ENCODE measurements at places on chromosomes 5 and 9. TPM values are rescaled to one million over a fixed set of nuclear protein-coding genes. Genes with fewer than 3 reads are reported as not detected.

Gene BARHL1
- total RNA-seq: not detected

Gene TPRN
- 20.5 TPM for total RNA-seq

- no peak for ATAC-seq
Measured at GRCh38 chr5:10620346-10620745, 56.5 kb downstream of the ANKRD33B start.

DNA sequence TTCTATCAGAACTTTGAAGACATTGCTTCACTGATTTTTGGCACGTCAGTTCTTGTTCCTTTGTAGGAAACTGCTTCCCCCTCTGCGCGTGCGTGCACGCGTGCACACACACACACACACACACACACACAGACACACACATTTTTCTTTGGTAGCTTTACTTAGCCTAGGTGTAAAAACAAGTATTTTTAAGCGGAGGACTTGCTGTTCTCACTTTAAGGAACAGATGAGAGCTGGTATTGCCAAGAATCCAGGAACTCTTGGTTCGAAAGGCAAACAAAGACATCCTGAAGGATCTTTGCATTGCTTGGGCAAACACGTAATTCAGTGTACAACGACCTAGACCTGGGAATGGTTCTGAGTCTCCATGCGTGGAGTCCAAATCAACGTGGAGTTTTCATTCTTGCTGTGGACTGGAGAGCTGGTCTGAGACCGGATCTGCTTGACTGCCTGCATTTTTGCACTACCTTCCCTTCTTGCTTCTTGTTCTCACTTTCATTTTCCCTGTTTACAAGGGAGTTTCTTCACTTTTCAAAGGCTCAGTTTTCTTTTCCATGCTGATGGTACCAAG is 8.2 kb downstream of the TMEM268 start:
- peak; percentile 61 for ATAC-seq

DNA sequence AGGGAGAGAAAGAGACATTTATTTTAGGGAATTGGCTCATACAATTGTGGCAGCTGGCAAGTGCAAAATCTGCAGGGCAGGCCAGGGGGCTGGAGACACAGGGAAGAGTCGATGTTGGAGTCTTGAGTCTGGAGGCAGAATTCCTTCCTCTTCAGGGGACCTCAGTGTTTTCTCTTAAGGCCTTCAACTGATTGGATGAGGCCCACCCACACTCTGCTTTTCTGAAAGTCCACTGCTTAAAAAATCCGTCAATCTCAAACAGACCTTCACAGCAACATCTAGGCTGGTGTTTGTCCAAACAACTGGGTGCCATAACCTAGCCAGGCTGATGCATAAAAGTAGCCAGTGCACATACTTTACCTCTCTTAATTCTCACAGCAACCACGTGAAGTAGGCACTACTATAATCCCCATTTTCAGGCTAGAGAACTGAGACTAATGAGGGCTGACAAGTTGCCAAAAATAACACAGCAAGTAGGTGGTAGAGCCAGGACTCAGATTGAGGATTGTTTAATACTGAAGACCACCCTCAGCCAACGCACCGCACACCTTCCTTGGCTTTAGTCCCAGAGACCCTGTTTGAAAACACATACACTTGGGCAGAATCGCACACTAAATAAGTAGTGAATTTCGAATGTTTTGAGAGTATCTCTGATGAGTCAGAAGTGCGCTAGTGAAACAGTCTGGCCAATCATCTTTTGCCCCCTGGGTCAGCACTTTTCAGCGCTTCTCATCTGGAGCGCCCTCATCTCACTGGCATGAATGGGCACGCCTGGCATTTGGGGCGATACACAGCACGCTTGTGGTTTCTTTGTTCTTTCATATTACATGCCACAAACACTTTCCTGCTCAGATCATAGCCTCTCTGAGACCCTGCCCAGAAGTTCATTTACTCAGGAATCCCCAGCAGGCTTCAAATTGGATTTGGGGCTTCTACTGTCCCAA is 591.4 kb downstream of the CCDC171 start:
- peak; percentile 88 for ATAC-seq

- peak; percentile 28 for ATAC-seq
Measured at GRCh38 chr5:117594166-117594565, 1019.5 kb upstream of the SEMA6A start.

DNA sequence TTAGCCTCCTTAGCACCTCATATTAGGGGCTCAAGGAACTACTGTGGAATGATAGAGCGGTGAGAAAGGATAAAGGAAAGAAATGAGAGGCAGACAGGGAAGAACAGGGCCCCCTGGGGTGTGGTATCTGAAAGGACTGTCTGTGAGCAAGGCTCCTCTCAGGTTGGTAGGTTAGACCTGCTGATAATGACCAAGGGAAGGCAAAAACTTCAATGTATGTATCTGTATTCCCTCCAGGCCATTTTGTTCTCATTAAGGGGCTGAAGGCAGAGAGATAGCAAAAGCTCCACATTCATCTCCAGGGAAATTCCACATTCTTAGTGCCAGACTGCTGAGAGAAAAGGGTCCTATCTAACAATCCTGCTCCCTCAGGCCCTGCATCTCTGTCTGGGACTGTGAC is 28.6 kb downstream of the TRIM32 start:
- no peak for ATAC-seq

- ATAC-seq: no peak
Measured at GRCh38 chr5:163642904-163643303, 137.5 kb downstream of the MAT2B start.

GRCh38 chr9:84932915-84933527 is 263.5 kb downstream of the NTRK2 start:
- peak; percentile 41 for ATAC-seq

DNA sequence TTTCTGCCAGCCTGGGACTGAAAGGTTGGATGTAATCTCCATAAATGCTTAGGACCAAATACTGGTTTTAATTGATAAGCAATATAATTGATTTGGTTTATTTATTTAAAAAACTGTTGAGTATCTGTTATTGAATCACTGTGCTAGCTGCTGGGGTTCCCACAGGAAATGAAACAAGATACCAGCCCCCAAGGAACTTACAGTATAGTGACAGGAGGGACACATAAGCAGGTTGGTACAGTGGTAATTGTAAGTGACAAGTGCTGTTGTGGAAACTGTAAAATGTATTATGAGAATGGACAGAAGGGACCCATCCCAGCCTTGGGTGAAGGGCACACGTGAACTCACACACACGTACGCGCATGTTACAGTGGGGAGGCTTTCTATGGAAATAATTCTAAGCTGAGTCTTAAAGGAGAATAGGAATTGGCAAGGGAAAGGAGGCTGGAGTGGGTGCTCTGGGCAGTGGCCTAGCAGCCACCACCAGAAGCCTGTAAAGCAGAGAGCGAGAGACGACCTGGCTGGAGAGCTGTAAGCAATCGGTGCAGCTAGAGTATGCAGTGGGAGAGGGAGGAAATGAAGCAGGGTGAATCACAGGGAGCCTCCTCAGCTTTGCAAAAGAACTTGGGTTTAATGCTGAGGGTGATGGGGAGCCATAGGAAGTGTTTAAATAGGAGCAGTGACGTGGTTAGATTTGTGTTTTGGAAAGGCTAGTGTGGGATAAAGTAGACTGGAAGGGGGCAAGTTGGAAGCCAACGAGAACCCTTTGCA is 39.3 kb downstream of the GLRA1 start:
- ATAC-seq: no peak

DNA sequence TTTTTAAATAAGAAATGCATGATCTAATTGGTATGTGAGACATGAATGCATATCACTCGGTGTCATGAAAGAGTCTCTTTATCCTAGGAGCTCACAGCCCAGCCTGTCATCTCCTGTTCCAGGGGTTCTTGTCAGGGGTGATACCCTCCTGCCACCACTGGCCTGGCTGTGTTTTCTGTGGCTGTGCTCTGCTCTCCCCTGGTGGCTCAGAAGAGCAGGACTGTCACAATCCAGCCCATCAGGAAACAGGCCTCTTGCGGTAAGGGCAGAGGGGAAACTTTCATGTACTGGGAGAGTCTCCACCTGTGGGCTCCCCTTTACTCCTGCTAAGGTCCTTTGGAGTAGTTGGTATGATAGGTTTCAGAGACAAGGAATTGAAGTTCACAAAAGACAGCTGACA is 240.2 kb upstream of the GLRA1 start:
- ATAC-seq: no peak

DNA sequence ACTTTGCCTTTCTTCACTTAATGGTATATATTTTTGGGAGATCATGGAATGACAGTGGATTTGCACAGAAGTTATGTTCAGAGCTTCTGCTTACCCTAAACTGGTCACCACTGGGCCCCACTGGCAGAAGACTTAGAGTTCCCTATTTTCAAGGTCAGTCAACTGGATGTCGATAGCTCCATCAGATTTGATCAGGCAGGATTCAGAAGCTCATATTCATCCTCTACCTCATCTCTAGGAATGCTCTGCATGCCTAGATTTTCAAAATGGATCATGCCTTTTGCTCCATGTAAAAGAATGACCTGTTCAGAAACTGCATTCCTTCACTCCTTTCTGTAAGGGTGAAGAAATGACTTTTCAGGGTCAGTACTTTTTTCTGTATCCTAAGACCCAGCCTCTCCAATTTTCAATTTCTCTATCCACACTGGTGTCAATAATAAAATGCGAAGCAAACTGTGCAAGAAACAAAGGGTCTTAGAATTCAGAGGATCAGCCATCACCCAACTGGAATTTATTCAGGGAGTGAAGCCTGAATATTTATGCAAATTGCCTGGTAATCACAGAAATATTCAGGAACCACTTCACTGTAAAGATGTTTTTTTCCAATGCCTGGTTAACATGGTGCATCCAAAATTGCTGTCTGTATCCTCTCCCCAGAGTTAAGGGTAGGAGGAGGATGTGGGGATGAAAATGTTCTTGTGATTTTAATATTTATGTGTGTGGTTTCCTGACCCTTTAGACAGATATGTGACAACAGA is 125.4 kb downstream of the DOCK2 start:
- no peak for ATAC-seq

GRCh38 chr5:89236900-89237299 is 353.9 kb upstream of the MEF2C start:
- no peak for ATAC-seq

DNA sequence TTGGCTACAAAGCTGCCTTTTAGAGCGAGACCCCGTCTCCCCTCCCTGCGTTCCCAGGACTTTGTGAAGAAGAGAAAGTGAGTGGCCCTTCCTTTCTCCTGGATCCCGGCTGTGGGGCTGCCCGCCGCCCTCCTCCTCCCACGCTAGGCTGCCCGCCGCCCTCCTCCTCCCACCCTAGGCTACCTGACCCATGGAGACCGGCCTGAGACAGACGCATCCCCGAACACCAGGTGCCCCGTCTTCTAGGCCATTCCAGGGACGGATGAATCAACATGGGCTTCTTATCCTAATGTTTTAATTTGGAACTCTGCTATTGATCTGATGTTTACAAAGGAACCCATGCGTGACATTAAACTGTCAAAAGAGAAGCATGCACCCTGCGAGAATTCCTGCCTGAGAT is 117.3 kb upstream of the LPCAT1 start:
- no peak for ATAC-seq

DNA sequence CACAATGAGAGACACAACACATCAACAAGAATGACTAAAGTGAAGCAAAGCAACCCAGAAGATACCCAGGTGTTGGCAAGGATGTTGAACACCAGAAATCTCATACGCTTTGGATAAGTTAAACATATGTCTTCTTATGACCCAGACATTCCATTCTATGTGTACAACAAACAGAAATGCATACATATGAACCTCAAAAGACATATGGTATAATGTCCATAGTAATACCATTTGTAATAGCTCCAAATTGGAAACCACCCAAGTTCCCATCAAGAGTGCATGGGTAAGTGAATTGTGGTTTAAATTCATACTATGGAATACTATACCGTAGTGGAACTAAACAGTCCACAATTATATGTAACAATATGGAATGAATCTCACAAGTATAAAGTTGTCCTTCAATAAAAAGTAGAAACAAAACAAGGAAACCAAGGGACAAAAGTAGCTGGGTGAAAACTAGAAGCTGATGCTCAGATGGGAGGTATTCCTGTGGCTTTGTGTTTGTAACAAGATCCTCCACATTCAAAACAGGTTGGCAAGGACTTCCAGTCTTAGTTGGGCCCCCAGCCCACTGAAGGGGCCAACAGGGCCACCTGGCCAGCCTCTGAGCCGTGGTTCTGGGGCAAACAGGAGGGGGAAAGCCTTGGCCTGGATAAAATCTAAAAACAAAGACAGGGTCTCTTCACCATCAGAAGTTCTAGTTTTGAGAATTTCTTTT is 171.8 kb upstream of the PITX1 start:
- ATAC-seq: no peak

DNA sequence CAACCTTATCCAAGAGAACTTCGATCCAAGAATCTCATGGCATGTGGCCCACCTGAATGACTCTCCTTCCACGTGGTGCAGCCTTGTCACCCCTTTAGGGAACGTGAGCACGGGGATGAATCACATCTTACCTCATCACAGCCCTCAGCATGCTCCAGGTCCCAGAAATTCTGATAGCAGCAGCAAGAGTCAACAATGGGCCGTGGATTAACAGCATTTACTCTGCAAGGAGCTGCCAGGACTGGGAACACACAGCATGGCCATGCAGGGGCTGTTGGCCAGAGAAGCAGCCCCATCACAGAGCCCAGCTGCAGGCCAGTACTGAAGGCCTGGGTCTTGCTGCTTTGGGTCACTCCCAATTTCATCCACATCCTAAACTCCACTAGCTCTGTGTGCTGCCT is 150.4 kb downstream of the C5orf15 start:
- ATAC-seq: peak; percentile 82

DNA sequence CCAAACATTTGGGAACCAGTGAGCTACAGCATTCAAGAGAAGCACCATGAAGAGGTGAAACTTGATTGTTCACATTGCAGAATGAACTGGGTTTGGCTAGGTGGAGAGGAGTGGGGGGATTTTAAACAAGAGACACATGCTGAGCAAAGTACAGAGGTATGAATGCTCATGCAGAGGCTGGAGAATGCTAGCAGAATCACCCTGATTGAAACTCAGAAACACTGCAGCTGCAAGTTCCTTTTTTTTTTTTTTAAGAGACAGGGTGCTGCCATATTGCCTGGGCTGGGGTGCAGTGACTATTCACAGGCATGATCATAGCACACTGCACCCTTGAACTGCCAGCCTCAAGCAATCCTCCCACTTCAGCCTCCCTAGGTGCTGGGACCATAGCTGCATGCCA is 35.1 kb downstream of the DENND1A start:
- ATAC-seq: no peak

DNA sequence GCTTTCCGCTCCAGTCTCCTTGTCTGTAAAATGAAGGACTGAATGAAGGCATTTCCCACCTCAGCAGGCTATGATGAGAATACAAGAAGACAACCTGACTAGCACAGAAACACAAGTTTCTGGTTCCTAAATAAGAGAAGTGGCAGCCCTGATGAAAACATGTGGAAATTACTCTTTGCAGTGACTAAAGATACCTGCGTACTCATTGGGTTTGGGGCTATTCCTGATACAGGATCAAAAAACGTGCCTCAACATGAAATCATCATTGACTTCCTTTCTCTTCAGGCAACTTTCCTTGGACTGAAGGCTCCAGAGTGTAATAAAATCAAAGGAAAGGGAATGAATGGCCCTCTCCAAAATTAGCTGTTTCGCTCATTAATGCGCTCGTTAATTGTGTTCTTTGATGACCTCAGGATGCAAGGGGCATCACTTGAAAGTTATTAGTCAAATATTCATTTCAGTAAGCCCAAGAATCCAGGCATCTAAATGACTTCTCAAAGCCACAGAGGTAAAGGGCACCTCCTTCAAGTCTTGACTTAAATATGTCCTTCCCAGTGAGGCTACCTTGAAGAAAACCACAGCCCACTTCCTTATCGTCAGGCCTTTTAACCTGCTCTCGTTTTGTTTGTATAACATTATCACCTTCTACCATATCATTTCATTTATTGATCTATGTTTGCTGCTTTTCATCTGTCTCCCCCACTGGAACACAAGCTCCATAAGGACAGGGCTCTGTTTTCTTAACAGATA is 68.9 kb downstream of the RASEF start:
- ATAC-seq: no peak
